ENCODE measurements at places on chromosomes 2 and 18.

DNA sequence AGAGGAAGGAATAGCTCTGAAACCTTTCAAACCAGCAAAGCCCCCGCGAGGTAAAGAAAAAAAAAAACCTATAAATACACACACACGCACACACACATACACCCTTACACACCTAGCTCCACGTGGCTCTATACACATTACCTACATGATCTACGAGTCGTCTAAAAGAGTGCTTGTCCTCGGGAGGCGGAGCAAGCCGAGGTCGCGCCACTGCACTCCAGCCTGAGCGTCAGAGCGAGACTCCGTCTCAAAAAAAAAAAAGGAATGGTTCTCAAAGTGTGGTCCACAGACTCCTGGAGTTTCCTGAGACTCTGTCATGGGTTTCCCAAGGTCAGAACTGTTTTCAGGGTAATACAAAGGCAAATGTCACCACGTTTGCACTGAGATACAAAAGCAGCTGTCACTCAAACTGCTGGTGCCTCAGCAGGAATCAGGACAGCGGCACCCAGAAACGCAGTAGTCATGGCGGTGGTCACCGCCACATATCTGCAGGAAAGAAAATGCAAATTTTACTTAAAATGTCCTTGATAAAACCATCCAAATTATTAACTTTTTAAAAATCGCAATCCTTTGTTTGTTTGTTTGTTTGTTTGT, 130.0 kb upstream of the GPC1 start:
- no peak for DNase-seq

GRCh38 chr2:223311889-223312680, 260.1 kb downstream of the KCNE4 start:
- no peak for DNase-seq

- DNase-seq, result peak; percentile 7
These were observed 86.8 kb downstream of the METTL8 start for GRCh38 chr2:171346723-171347557.

GRCh38 chr2:9715238-9715637, 84.4 kb upstream of the YWHAQ start:
- DNase-seq, result no peak

DNA sequence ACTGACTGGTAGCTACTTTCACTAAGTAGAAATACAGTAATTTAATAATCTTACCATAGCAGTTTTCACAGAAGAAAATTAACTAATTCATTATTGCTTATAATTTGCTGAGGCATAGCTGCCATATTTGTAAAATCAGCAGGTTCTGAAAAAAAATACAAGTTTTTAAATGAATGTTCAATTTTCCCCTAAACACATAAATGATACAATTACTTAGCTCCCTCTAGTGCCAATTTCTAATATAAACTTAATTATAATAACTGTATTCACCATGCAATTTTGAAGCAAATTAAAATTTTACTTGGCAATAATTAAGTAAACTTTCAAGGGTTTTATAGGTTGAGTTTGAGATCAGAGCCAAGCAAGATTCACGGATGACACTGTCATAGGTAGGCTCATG, 1321.6 kb upstream of the ACVR2A start:
- DNase-seq, result no peak

DNA sequence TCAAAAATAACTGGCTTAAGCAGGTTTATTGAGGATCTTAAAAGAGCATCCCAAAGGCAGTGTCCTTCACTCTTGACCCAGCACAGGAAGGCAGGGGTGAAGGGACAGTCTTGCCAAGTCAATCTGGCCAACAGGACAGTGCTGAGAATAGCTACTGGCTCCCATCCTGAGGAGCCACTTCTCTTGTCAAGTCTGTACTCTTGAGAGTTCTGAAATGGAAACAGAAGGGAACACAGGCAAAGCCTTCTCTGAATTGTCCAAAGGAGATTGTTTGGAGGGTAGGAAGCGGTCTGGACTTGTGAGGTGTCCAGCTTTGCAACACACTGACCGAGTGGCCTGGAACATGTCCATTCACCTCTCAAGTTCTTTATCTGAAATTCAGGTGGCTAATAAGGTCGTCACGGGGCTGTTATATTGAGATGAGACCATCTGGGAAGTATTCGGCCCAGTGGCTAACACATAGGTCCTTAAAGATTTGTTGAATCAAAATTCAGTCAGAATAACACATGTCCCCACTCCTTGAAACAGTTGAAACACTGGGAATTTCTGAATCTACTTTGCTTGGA, 99.5 kb upstream of the FHL2 start:
- no peak for DNase-seq

- no peak for DNase-seq
These were observed 112.0 kb upstream of the FOSL2 start for GRCh38 chr2:28280619-28281018.

- peak; percentile 91 for DNase-seq
These were observed 106.8 kb upstream of the SERPINE2 start for GRCh38 chr2:224145751-224146355.

- no peak for DNase-seq
These were observed 144.7 kb downstream of the KLHL29 start for GRCh38 chr2:23529659-23530058.

DNA sequence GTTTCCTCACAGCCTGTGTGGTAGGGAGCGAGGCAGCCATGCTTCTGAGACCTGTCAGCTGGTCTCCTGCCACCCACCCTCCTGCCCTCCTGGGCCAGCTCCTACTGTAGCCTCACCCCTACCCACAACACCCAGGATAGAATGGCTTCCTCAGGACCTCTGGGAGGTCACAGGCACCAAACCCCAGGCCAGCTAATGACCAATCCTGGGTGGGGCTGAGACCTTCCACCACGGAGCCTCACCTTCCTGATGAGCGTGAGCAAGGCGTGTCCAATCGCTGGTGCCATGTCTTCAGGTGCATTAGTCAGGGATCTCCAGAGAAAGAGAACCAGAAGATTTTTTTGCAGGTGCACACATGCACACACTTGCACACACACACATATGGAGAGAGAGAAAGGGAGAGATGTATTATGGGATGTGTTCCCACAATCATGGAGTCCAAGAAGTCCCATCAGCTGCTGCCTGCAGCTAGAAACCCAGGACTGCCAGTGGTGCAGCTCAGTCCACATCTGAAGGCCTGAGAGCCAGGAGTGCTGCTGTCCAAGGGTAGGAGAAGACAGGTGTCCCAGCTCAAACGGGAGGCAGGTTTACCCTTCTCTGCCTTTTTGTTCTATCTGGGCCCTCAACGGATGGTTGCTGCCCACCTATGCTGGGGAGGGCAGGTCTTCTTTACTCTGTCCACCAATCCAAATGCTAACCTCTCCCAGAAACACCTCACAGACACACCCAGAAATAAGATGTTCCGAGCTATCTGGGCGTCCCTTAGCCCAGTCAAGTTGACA, 70.4 kb upstream of the HDAC4 start:
- no peak for DNase-seq

DNA sequence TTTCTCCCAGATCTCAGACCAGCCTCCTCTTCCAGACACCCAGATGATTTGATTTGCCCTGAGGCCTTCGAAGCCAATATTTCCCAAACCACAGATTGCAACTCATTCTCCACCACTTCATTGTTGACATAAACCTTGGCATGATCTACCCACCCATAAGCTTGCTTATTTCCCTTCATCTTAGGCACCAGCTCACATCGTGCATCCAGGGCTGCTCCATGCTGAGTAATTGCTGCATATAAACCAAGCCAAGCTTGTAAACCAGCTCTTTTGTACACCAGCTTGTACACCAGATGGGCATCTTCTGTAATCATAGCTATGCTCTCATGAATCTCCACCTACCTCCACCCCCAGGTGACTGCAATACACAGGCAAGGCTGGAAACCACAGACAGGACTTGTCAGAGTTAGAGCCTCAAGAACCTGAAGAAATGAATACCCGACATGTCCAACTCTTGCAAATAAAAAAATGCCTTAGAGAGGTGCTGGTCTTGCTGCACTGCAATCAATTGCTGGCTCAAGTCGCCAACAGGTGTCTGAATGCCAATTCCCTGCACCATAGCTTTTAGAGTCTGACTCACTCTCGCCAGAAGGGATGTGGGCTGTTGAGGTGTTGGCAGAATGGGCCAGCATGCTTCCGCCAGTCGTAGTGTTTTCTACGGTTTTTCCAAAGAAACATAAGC, 31.5 kb downstream of the TRABD2A start:
- peak; percentile 56 for DNase-seq

DNA sequence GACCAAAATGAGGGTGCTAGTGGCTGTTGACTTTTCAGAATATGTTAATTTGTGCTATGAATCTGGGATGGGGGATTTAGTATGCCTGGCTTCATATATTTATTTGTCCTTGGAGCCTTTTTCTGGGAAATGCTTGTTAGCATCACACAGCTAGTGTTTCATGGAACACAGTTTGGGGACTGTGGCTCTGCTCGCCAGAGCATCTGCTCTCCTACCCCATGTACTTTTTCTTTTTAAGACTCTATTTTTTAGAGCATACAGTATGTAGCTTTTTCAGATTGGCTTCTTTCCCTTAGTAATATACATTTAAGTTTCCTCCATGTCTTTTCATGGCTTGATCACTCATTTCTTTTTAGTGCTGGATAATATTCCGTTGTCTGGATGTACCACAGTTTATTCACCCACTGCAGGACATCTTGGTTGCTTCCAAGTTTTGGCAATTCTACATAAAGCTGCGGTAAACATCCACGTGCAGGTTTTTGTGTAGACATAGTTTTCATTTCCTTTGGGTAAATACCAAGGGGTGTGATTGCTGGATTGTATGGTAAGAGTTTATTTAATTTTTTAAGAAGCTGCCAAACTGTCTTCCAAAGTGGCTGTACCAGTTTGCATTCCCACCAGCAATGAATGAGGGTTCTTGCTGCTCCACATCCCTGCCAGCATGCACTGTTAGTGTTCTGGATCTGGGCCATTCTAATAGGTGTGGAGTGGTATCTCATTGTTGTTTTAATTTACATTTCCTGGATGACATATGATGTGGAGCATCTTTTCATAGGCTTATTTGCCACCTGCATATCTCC, 44.1 kb downstream of the EFR3B start:
- DNase-seq, result no peak

DNA sequence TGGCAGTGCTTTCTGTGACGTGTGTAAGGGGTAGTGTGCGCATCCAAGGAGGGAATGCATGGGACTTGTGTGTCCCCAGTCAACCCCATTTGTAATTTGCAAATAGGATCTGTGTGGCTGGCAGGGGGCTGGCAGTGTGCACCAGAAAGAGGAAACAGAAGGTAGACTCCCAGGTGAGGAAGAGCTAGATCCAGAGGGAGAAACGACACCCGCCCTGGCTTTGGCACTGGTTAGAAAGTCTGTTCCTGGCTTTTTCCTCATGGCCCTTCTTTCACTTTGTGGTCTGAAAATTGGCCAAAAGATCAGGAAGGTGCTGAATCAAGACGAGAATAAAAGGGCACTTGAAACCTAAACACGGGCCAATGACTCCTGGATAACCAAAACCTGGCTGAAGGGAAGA, 33.3 kb downstream of the PRKCE start:
- no peak for DNase-seq

GRCh38 chr2:181072486-181073235, 92.3 kb downstream of the UBE2E3 start:
- DNase-seq, result peak; percentile 16

GRCh38 chr2:80111185-80111584, 193.4 kb downstream of the LRRTM1 start:
- peak; percentile 7 for DNase-seq

- no peak for DNase-seq
These were observed 146.5 kb downstream of the SH3BP4 start for GRCh38 chr2:235098269-235098668.

- DNase-seq, result peak; percentile 98
These were observed 650 bp upstream of the AFG3L2 start for GRCh38 chr18:12377556-12378197.

- no peak for DNase-seq
These were observed 49.7 kb upstream of the TFCP2L1 start for GRCh38 chr2:121334581-121335293.

GRCh38 chr2:127604986-127605385, 41.0 kb upstream of the GPR17 start:
- DNase-seq, result no peak

- DNase-seq, result no peak
These were observed 480.0 kb downstream of the RIT2 start for GRCh38 chr18:42635378-42636048.

- peak; percentile 50 for DNase-seq
These were observed 2.0 kb downstream of the PPP4R1 start for GRCh38 chr18:9612215-9612830.

GRCh38 chr2:188410504-188411235, 119.0 kb downstream of the GULP1 start:
- DNase-seq, result peak; percentile 40

- DNase-seq, result no peak
These were observed 94.8 kb upstream of the THOC1 start for GRCh38 chr18:362311-363290.

GRCh38 chr2:239246723-239247122, 154.1 kb downstream of the HDAC4 start:
- DNase-seq, result no peak

- DNase-seq, result no peak
These were observed 96.8 kb downstream of the PTPN4 start for GRCh38 chr2:119856469-119856901.

DNA sequence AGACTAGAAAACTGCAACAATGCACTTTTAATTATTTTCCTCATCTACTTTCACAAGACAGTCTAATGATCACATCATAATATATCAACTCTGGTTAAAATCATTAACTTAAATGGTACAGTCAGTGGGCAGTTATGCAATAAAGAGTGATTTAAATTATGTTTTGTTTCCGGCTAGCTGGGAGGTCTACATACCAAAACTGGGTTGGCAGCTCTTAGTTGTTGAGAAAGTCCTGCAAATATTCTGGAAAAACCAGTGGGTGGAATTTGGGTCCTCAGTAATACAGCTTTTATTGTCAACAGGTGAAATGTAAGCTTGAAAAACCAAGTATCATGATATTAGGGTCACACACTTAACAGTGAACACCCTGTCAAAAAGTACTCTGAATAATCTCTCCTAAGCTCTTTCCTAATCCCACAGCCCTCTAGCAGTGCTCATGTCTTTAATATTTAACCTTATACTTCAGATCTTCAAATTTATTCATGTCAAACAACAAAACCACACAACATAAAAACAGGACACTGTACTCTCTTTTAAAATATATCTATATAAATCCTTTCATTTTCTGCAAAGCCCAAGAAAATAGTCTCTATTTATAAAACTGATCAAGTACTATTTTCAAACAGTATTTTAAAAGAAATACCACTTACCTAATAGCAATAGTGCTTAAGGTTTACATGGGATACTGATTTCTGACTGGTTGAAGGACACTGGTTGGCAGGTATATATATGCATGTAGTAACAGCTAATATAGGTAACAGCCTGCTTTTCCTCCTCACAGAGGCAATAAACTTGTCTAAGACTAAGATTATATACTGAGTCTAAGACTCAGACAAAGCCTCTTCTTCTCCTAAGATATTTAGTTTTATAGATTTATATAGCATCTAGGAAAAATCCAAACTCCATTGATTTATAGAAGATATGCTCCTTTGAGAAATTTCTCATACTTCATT, 103.8 kb downstream of the GAREM1 start:
- no peak for DNase-seq

- peak; percentile 43 for DNase-seq
These were observed 46.4 kb downstream of the SLC8A1 start for GRCh38 chr2:40405465-40405864.
